Activated CD4-positive, alpha-beta memory T cell treated with anti-CD3 and anti-CD28 coated beads for 36 hours (primary cell): ENCODE measurements at places on chromosomes 6 and 20. TPM values are rescaled to one million over a fixed set of nuclear protein-coding genes. Genes with fewer than 3 reads are reported as not detected.

The NKAPL gene
- total RNA-seq = not detected

GRCh38 chr6:104614394-104614793 is 245.3 kb downstream of the HACE1 start:
- DNase-seq = no peak
- peaks cover 3% of the 10 kb centered on the region for H3K27me3 ChIP-seq
- no peak overlapping the region for H3K4me3 ChIP-seq
- no peak overlapping the region for H3K27ac ChIP-seq

The TMEM74B gene
- total RNA-seq = 1.3 TPM

GRCh38 chr6:133991096-133991593 is 38.1 kb downstream of the TBPL1 start:
- no peak for DNase-seq
- H3K4me1 ChIP-seq = peaks cover 8% of the 10 kb centered on the region
- H3K27me3 ChIP-seq = no peaks in the 10 kb centered on the region
- peaks cover 15% of the 10 kb centered on the region for H3K36me3 ChIP-seq
- H3K27ac ChIP-seq = no peak overlapping the region
- no peak overlapping the region for H3K4me3 ChIP-seq

- no peak for DNase-seq
- peaks cover 51% of the 10 kb centered on the region for H3K36me3 ChIP-seq
- H3K27ac ChIP-seq = peak overlapping the region; percentile 95
Observed at GRCh38 chr20:5118220-5119142, 1.3 kb downstream of the PCNA start.

The STXBP5 gene
- 20.2 TPM for total RNA-seq

DNA sequence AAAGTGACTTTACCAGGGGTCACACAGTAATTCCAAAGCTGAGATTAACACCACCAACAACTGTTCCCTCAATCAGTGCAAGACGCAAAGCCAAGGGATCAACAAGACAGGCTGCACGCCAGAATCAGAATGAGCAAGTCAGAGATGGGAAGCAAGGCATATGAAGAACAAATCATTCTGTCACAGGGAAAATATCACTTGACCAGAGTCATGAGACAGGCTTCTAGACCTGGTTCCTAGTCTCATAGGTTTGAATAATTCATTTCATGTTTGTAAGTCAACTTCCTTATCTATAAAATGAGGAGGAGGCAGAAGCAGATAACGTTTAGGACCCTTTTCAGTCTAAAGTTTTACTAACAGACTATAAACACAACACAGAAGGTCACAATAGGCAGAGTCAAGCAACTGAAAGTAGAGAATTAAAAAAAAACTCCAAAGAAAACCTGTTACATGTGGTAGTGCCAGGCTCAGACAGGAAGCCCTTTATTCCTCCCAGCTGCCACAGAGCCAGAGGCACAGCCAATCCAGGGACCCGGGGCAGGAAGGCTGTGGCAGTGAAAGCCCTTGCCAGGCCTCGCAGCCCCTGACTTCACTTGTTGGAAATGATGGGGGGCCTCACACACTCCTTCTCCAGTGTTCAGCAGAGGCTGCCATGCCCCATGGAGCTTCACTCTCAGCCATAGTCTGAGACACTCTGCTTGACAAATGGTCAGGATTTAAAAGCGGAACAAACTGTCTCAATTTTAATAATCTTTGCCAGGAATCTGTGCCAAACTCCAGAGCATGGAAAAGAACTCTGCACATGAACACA is 29.2 kb upstream of the DST start:
- no peaks in the 10 kb centered on the region for H3K36me3 ChIP-seq
- no peak overlapping the region for H3K27ac ChIP-seq
- H3K27me3 ChIP-seq = peaks cover 4% of the 10 kb centered on the region
- H3K4me3 ChIP-seq = no peak overlapping the region
- no peaks in the 10 kb centered on the region for H3K4me1 ChIP-seq
- no peak for DNase-seq
